ENCODE measurements at places on chromosomes 5 and 9.
A peak's percentile ranks its signal among the peaks of the same experiment; 100 is the strongest.

- DNase-seq = no peak
These were observed 4.2 kb upstream of the FIBCD1 start for GRCh38 chr9:130943221-130943620.

- no peak for DNase-seq
These were observed 586.4 kb downstream of the MAT2B start for GRCh38 chr5:164091836-164092235.

- no peak for DNase-seq
These were observed 16.2 kb upstream of the MAT2B start for GRCh38 chr5:163489055-163489744.

GRCh38 chr9:125189011-125189360 lies 617 bp downstream of the PPP6C start:
- DNase-seq = peak; percentile 38

- DNase-seq = no peak
These were observed 32.5 kb upstream of the SNAPC3 start for GRCh38 chr9:15390201-15390600.

- DNase-seq = peak; percentile 82
These were observed at the start of gene CNTLN for GRCh38 chr9:17134396-17135294. Gene CNTLN, plus strand, starts transcription at chr9:17135040. Its CDS starts 26 bp downstream, at chr9:17135066.

GRCh38 chr5:54738118-54738972 lies 220.8 kb downstream of the SNX18 start:
- no peak for DNase-seq

GRCh38 chr9:2125906-2126305 lies 110.8 kb downstream of the SMARCA2 start:
- DNase-seq = peak; percentile 14

DNA sequence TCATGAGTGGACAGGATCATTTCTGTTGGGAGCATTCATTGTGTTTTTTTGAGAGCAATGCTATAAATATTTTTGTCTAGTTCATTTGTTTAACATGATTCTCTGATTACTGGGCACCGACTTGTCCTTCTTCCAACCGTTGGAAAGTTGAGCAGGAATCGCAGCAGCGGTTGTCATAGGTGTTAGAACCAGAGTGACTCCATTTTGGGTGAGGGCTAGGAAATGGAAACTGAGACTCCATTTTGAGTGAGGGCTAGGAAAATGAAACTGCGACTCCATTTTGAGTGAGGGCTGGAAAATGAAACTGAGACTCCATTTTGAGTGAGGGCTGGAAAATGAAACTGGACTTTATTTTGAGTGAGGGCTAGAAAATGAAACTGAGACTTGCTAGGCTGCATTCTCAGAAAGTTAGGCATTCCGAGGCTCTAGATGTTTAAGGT lies 100.6 kb downstream of the ICE1 start:
- no peak for DNase-seq

- DNase-seq = no peak
These were observed 157.5 kb downstream of the DMRT2 start for GRCh38 chr9:1207686-1208085.

DNA sequence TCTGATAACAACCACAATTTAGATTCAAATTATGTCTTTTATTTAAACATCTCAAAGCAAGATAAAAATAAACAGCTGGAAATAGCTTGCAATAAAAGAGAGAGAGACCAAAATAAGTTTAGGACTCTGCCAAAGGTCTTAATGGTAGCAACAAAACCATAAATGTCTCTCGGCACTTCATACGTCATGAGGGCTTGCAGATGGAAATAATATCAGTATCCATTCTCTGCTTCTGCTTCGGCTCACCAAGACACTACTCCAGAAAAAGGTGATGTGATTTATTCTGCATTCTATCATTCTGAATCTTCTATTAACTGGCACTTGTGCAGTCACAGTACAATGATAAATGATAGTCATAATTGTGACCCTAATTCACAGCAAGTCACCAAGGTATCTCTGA lies 56.1 kb downstream of the EBF1 start:
- no peak for DNase-seq

DNA sequence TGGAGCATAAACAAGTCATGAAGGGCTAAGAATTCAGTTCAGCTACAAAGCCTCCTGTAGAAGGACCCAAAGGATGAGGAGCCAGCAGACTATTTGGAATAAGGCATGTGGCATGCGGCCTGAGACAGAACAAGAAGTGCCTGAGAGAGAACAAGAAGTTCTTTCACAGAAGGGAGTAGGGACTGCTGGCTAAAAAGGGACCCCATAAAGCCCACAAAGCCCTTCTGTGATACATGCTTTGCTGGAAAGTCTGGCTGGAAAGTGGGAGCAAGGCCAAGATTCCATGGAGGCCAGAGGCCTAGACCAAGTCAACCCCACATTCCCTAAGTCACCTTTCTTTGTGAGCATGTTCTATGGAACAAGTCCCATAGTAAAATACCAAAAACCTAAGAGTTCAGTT lies 35.9 kb upstream of the UBAP2 start:
- no peak for DNase-seq

DNA sequence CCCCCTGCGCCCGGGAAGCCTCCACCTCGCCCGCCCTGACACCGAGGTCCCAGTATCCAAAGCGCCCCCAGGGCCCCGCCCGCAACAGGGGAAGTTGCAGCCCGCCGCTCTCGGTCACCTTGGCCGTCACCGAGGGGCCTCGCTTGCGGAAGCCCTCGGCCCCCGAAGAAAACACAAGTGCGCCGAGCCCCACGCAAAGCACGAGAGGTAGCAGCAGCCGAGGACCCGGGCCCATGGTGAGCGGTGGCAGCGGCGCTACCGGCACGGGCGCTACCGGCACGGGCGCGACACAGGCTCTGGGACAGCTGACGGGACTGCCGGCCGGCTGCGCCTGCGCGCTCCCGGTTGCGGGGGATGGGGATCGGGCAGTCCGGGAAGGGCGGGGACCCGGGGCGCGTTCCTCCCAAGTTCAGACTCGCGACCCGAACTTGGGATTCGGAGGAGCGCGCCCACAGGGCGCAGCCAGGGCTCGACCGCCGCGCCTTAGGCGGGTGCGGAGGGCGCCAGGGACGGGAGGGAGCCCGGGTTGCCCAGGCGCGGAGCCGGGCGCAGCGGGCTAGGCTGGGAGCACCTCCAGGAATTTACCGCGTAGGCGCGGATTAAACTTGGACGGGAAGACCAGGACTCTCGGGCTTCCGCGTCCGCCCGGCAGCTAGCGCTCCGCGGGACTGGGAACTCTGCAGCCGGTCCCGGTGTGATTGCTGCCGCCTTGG lies at the start of gene PPIC:
Gene PPIC (minus strand): TSS at position 335 of the 713 bp plus-strand sequence. CDS start 100 bp downstream, at position 235.
- peak; percentile 30 for DNase-seq

DNA sequence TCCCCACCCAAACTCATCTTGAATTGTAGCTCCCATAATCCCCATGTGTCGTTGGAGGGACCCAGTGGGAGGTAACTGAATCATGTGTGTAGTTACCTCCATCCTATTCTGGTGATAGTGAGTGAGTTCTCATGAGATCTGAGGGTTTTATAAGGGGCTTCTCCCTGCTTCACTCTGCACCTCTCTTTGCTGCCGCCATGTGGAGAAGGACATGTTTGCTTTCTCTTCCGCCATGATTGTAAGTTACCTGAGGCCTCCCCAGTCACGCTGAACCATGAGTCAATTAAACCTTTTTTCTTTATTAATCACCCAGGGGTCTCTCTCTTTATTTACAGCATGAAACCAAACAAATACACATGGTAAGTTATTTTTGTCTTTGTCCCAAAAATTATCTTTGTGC lies 726.1 kb downstream of the CDH18 start:
- no peak for DNase-seq
